Stimulated activated CD4-positive, alpha-beta T cell treated with anti-CD3 and anti-CD28 coated beads, Interleukin-15, amount 100 ng/mL, for 48 hours (primary cell): ENCODE measurements at places on chromosomes 7 and 10.

DNA sequence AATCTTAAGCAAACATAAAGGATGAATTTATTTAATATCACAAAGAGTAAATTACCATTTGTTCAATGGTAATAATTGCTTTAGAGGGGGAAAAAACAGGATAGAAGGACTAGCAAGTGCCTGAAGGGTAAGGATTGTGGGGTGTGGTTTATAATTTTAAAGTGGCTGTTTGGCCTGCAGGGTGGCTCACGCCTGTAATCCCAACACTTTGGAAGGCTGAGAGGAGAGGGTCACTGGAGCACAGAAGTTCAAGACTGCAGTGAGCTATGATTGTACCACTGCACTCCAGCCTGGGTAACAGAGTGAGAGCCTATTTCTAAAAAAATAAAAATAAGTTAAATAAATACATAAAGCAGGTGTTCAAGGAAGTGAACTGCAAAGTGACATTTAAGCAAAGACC lies 199.9 kb upstream of the AHR start:
- no peak for DNase-seq

GRCh38 chr10:71031603-71032002 lies 143.2 kb upstream of the PCBD1 start:
- no peak for DNase-seq

GRCh38 chr7:99197498-99197897 lies 10.4 kb downstream of the KPNA7 start:
- no peak for DNase-seq

GRCh38 chr7:20799566-20800366 lies 13.1 kb upstream of the SP8 start:
- no peak for DNase-seq

DNA sequence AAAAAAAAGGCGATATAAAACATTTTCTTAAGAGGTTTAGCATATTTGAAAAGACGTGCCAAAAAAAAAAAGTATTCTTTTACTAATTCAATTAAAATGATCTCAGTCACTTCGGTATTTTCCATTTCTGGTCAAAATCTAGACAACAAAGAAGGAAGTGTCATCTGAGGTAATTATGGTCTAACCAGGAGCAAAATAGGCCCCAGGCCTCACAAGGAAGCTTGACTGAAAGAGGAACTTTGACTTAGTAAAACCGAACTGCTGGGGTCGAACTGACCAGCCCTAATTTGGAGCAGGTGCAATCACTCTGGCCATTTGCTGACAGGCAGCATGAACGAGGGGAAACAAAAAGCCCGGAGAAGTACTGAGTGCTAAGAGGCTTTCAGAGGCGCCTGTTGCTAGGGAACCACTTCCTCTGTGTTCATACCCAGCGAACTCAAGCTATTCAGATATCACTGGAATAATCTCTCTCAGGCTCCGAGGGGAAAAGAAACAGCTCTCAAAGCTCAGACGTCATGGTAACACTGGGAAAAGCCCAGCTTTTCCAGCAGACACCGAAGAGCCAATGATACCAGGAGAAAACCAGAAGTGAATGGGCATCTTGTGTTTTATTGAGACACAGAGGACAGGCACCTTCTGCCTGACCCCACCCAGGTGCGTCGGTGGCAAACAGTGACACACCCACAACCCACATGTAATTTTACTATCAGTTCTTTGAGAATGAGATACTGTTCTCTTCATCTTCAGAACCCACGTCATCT lies 126.5 kb downstream of the FAM107B start:
- peak; percentile 56 for DNase-seq

GRCh38 chr10:49278497-49278981 lies 20.4 kb upstream of the C10orf71 start:
- no peak for DNase-seq

DNA sequence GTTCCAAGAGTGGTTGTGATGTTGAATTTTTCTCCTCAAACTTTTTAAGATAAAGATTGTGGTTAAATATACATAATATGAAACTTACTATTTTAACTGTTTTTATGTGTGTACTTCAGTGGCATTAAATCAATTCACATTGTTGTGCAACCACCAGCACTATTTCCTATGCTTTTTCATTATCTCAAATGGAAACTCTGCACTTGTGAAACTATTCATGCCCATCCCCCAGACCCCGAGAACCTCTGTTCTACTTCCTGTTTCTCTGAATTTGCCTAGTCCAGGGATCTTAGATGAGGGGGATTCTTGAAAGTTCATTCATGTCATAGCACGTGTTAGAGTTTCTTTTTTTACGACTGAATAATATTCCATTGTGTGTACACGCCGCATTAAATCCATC lies 67.0 kb downstream of the WDR37 start:
- no peak for DNase-seq

- no peak for DNase-seq
These were observed 81.5 kb upstream of the SMIM30 start for GRCh38 chr7:113199841-113200240.

- DNase-seq: no peak
These were observed 81.8 kb downstream of the NT5C2 start for GRCh38 chr10:103111031-103111917.

DNA sequence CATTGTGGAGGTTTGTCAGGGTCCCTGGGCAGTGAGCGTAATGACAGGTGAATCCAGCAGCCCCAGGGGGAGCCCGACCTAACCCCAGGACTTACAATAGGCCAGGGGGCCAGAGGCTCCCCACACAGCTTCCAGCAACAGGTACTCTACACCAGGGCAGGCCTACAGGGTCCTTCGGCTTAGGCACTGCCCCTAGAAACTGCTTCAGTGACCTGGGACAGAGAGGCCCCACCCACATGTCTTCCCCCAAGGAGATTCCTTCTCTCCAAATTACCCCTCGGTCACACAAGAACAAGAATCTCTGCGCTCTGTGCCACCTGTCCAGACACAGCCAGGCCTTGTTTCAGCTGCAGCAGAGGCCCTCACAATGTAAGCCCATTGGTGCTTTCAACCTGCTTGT lies 24.4 kb downstream of the SKIDA1 start:
- no peak for DNase-seq

- DNase-seq: no peak
These were observed 30.8 kb upstream of the GOT1 start for GRCh38 chr10:99461230-99461629.

DNA sequence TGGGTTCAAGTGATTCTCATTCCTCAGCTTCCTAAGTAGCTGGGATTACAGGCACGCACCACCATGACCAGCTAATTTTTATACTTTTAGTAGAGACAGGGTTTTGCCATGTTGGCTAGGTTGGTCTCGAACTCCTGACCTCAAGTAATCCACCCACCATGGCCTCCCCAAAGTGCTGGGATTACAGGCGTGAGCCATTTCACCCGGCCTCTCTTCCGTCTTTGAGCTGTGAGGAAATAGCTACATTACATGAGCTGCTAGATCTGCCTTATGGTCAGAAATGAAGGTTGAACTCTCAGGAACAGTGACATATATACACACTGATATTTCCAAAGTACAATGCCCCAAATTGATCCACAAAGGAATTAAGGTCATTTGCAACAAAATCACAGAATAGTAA lies 2.4 kb downstream of the BLVRA start:
- no peak for DNase-seq

GRCh38 chr7:159141660-159142059 lies 3.0 kb downstream of the VIPR2 start:
- no peak for DNase-seq

GRCh38 chr10:69810097-69810496 lies 8.4 kb downstream of the COL13A1 start:
- no peak for DNase-seq

- no peak for DNase-seq
These were observed at the start of gene EVX1 for GRCh38 chr7:27242555-27243339. Gene EVX1, plus strand, starts transcription at chr7:27242802. Its CDS starts 229 bp downstream, at chr7:27243031.

GRCh38 chr10:11288302-11288701 lies 270.6 kb downstream of the CELF2 start:
- DNase-seq: no peak

GRCh38 chr10:132946806-132947546 lies 4.6 kb upstream of the CFAP46 start:
- DNase-seq: no peak

DNA sequence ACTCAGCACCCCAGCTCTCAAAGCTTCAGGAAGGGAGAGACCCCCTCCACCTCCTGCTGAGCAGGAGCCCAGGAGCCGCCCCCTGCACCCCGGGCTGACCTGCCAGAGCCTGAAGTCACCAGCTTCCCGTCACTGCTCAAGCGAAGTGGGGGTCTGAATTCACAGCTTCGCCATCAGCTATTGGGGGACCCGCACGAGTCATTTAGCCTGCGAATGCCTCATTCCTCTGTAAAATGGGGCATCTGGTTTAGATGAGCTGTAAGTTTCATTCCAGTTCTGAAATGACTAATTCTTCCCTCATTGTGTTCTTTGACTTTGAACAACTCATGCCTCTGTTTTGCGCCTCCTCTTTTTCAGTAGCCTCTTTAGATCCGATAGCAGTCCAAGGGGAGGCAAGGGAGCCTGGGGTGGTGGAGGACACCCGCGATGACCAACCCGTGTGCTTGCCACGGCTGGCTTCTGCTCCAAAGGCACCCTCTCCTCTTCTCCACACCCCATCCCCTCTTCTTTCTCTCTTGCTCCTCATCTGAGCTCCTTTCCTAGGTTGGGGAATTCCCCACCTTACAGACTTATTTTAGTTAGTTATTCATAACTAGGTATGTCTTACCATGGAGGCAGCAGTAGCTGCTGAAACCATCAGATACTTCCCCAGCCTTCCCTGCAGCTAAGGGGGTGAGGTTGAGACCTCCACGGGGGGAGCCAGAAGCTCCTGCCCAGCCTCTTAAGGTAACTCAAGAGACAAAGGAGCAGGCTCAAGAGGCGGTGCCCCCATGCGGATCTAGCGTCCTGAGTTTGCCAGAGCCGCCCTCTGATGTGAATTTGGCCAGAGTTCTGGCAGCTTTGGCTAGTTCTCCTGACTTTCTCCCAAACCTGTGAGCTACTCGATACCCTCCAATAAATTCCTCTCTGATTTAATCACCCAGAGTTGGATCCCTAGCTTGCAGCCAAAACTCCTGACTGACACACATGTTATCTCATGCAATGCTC lies 47.7 kb downstream of the RBM17 start:
- no peak for DNase-seq

DNA sequence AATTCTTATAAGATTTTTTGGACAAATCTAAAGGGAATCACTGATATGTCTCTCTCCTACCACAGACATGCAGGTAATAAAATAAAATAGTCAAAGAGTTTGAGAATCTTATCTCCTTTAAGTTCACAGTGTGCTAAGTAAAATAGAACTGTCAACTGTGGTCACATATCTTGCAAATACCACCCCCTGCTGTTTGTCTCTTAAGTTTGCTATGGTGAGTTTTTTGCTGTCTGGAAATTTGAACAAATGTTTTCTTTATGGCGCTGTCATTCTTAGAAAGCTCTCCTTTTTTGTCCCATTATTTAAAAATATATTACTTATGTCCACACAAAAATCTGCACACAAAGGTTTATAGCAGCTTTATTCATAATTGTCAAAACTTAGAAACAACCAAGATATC lies 19.6 kb downstream of the GIMAP5 start:
- no peak for DNase-seq

DNA sequence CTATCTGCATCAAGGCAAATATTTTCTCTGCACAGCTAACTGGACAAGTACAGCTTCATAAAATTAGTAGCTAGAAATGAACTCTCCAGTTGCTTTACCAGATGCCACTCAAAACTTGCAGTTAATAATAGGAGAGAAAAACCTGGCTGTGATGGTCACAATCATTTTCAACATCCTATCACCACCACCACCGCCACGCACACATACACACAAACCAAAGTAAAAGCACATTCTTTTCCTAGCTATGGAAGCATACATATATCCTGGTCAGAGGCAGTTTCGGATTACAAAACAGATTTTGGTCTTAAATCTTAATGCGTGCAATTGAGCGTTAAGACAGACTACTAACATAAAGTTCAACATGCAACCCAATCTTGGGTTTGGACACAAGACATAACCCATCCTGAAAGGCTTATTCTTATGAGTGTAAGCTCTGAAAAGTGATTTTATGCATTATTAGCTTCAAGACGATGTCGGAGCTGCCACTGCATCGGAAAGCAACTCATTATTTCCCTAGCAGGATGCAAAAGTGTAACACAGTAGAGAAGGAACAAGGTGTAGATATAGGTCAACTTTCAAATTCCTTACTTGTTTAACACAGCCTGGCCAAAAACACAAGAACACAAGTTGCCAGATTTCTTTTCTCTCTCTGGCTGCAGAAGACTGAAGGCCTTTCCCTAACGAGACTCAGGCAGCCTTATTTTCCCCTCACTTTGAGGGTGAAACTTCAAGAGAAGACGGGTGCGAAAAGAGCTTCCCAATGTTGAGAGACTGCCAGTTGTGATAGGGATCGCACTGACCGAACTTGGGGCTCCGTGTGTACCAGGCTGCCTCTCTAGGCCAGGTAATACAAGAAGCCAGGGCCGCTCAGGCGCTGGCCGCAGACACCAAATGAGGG lies 1.2 kb downstream of the CACUL1 start:
- DNase-seq: no peak

DNA sequence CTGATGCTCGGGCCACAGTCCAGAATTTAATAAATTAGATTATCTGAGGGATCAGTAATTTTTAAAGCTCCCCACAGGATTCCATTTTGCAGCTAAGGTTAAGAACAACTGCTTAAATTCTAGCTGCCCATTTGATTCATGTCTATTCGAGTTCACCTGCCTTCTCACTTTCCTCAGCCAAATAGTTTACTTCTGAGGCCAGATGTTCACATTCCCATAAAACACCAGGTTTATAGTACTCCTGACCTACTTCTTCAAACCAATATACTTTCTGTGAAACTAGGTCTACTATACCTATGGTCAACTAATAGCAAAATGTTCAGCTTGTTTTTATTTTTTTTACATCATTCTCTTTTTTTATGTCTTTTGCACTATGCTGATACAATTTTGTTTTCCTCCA lies 86.3 kb downstream of the GPR158 start:
- DNase-seq: no peak

DNA sequence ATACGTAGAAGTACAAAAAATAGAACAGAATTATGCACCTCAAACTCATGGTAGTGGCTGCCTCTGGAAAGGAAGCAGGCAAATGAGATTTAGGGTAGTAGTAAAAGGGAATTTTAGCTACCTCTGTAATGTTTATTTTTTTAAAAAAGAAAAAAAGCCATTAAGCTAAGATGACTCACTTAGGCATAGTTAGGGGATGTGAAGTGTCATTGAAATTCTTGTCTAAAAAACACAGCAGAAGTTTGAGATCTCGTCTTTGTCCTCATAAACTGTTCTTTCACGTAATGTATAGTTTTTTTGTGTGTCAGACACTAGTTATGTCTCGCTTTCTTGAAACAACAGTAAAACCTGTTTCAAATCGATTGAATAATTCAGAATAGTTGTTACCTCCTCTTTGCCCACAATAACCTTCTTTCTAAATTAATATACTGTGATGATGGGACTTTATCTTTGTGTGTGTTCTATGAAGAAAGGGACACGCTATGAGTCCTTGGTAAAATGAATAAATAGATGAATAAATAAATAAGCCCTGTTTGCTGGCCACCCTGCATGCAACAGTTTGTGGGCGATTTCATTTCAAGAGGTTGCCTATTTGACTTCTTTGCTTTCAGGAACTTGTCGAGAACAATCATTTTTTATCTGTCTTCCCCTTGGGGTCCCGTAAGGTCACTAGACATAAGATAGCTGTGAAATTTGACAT lies 14.5 kb upstream of the FBXW4 start:
- no peak for DNase-seq
